H4 (cell line): ENCODE measurements at places on chromosomes 5 and 9.

DNA sequence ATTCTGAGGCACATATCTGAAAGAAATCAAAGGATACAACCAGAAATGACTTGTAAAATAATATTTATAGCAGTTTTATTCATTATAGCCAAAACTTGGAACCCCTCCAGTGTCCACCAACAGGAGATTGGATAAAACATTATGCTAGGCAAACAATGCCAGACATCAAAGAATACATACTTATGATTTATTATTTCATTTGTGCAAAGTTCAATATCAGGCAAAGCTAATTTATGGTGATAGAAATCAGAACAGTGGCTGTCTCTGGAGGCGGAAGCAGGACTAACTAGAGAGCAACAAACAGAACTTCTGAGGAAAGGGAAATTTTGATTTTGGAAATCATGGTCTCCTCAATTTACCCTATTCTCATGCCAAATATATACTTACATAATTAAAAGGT, 193.1 kb downstream of the ICE1 start:
- DNase-seq, result no peak

GRCh38 chr9:126216826-126217225, 109.8 kb upstream of the MVB12B start:
- no peak for DNase-seq

DNA sequence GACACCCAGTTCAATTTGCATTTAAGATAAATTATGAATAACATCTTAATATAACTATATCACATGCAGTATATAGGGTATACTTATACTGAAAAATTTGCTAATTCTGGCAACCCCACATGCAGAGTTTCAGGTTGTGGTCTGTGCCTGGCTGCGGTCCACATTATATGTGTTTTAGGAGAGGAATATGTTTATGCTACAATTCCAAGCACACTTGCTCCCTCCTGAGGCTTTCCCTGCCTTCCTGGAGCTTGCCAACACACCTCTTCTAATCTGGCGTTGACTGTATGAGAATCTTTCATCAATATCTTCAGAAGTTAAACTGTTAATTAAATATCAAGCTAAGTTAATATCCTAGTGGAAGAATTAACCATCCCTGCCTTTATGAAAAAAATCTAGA, 45.2 kb downstream of the SEMA5A start:
- peak; percentile 28 for DNase-seq

DNA sequence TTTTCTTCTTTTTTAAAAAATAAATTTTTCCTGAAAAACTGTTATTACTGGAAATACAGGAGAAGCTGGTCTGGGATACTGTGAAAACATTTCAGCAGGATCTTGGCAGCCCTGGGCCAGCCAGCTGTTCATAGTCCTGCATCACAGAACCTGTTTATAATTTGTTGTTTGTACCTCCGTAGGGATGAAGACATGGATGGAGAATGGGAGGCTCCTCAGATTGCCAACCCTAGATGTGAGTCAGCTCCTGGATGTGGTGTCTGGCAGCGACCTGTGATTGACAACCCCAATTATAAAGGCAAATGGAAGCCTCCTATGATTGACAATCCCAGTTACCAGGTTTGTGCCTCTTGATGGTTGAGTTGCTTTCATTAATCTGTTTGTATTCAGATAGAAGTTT, 12.4 kb upstream of the MAML1 start:
- no peak for DNase-seq

DNA sequence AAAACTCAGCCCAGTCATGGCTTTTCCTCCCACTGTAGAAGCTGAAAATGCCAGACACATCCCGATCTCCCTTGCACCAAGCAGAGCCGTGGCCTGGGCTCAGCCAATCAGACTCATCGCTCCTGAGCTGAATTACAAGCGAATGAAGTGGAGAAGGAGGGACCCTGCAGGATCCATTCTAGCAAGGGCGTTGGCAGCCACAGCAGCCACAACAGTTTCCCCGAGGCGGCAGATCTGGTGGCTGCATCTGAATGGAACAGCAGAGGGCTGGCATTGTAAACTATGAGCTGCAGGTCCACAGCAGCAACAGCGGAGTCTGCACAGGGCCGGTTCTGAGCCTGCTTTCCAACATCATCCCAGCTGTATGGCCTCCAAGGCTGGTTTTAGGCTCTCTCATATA, 23.8 kb downstream of the ALG2 start:
- no peak for DNase-seq

- DNase-seq, result no peak
Measured at GRCh38 chr5:56319526-56320181, 86.5 kb upstream of the ANKRD55 start.

- peak; percentile 66 for DNase-seq
Measured at GRCh38 chr5:171629628-171630349, 155.8 kb upstream of the SMIM23 start.

GRCh38 chr5:173984218-173984617, 4.8 kb upstream of the C5orf47 start:
- peak; percentile 42 for DNase-seq

GRCh38 chr5:168157141-168157540, 134.3 kb upstream of the WWC1 start:
- no peak for DNase-seq

DNA sequence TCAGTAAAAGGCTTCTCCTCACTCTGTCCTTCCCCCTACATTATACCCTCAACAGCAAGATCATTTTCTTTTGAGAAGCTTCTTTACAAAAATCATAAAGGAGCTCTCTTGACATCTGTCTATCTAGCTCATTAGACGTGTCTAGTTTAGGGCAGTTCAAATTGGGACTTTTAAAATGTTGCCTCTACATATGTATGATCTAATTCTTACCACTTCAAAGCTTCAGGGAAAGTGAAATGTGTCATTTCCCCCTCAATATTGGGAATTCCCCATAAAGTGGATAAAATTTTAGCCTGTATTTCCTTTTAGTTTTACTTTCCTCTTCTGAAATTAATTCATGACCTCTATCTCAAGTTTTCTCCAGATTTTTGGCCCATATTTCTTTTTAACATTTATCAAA, 323.7 kb downstream of the ARRDC3 start:
- no peak for DNase-seq
